ENCODE measurements at places on chromosomes 4 and X.

- DNase-seq, result no peak
Observed at GRCh38 chr4:169628579-169628978, 8.2 kb downstream of the CLCN3 start.

- no peak for DNase-seq
Observed at GRCh38 chrX:40852586-40852985, 117.2 kb upstream of the MED14 start.

DNA sequence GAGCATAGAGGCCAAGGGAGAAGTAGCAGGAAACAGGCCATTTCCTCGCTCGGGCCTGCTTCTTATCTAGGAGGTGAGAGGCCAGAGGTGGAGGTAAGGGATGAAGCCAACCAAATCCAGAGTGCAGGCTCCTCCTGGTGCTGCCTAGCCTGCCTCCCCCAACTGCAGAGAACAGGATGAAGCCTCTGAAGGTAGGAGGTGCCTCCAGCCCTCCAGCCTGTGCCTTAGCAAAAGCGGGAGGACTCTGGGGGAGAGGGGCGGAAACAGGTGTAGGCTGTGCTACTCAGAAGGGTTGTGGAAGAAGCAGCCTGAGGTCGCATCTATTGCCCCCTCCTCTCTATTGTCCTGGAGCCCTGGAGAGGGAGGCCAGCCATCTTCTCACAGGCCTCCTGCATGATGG lies 2.9 kb upstream of the MTM1 start:
- no peak for DNase-seq

DNA sequence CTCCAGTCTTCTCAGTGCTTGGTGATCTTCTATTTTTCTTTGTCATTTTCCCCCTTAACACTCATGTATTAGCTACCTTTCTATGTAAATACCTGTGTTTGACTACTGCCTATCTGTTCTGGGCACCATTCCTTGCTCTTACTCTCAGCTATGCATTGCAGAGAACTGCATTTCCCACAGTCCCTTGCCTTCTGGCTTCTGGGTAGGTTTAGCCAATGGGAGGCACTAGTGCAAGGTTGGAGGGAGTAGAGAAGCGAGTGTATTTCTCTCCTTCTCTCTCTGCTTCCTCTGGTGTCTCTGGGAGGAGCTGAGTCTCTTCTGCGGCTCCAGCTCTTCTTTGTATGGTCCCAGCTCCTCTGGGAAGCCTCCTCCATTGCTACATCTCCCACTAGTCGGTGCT lies 50.5 kb downstream of the CWH43 start:
- DNase-seq, result no peak

GRCh38 chr4:7513671-7514070 lies 78.9 kb upstream of the PSAPL1 start:
- no peak for DNase-seq

DNA sequence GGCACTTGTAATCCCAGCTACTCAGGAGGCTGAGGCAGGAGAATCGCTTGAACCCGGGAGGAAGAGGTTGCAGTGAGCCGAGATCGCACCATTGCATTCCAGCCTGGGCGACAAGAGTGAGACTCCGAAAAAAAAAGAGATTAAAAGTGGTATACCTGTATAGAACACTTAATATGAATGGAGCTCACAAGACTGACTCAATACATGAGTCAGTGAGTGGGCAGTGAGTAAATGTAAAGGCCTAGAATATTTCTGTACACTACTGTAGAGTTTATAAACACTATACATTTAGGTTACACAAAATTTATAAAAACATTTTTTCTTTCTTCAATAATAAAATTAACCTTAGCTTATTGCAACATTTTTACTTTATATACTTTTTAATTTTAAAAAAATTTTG lies 93.8 kb downstream of the CENPC start:
- no peak for DNase-seq

DNA sequence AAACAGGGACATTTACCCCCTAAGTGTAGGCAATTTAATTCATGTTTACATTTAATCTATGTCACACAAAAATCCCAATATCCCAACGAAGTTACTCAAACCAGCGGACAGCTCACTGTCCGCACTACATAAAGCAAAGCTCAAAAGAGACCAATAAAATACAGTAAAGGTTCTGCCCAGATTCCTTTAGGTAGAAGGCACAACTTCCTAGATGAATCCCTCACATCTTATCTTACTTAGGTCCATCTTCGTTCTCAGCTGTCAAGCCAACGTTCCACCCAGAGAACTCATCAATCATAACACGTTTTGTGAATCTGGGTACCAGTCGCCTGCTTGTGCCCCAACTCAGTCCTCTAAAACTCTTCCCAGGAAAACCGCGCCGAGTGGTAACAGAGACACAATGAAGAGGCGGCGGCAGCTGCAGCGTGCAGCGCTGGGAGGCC lies 1.7 kb downstream of the HNRNPDL start:
- DNase-seq, result no peak

- no peak for DNase-seq
Observed at GRCh38 chr4:39125600-39125985, 56.7 kb upstream of the WDR19 start.

GRCh38 chr4:188930822-188931221 lies 791.6 kb downstream of the TRIML1 start:
- DNase-seq, result no peak

DNA sequence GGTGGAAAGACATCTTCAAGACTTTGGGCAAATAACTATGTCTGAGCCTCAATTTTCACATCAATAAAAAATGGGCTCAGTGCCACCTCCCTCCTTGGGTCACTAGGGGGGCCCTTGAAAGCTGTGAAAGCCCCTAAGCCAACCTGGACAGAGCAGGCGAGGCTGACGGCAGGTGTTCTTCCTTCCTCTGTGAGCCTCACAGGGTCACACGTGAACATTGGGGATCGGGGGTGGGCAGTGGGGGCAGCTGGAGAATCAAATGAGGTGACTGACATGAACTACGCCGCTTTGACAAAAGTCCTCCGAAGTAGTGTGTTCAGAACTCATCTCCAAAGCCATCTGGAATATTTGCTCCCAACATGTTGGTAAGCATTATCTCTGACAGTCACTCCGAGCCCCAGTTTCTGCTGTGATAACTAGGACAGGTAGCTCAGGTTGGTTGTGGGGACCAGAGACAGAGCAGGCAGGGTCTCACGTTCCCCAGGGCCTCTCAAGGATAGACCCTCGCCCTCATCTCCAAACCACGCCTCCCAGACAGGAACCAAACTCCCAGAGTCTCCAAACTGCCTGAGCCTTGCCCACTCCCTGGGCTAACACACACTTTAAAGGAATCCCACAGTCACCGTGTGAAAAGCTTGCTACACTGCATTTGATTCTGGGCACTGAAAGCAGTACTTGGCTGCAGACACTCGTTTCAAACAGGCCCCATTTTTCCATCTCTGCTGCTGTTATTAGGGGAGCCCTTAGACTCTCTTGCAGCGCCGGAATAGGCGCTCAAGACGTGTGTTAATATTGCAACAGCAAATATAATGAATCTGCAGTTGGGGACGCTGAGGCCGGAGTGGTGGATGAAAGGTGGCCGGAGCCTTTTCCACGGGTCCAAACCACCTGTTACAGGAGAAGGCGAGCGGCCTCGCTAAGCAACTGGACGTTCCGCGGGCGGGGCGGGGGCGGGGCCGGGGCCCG lies 717 bp upstream of the WFS1 start:
- DNase-seq, result no peak

DNA sequence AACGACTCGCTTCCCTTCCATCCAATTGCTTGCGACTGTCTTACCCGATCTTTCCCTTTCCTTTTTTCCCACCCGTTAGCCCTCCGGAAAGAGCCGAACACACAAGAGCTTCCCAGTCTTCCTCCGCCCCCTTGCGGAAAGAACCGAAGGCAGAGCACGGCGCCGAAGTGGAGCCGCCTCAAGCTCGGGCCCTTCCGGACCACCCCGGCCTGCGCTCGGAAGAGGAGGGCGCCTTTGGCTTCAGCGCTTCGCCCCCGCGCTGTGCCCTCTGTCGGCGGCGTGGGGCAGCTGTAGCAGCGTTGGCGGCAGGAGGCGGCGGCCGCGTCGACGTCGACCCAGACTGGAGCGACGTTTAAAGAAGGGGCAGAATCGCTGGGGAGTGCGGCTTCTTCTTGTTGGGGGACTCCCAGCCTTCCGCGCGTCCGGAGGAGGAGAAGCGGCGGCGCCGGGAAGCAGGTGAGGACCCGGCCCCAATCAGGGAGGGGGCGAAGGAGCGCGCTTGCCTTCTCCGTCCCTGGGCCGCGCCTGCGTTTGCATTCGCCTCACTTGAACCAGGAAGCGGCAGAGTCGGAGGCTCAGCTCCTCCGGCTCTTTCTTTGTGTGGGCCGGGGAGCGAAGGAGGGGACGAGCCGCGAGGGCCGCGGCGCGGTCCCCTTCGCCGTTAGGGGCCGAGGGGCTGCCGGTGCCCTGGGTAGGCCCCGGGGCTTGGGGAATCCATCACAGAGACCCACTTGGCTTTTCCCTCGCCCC lies at the start of gene ZBTB33:
ZBTB33 (plus strand) TSS at position 291 of the 750 bp plus-strand sequence. CDS start 2,604 bp downstream, outside the sequence.
- peak; percentile 68 for DNase-seq

GRCh38 chr4:2428496-2429213 lies 9.9 kb downstream of the CFAP99 start:
- DNase-seq, result no peak

DNA sequence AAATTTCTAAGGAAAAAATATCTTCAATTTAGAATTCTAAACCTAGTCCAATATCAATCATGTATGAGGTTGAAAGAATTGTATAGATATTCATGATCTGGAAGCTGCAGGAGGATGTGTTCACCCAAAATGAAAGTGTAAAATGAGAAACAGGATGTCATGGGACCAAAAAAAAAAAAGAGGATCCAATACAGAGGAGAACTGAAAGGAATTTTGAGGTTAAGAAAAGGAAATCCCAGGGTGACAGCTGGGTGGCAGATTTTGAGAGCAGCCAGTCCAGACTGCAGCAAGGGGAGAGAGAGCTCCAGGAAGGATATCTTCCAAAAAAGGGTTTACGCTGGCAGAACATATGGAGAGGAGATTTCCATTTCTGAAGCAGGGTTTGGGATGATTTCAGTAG lies 38.9 kb downstream of the TLR10 start:
- DNase-seq, result no peak

DNA sequence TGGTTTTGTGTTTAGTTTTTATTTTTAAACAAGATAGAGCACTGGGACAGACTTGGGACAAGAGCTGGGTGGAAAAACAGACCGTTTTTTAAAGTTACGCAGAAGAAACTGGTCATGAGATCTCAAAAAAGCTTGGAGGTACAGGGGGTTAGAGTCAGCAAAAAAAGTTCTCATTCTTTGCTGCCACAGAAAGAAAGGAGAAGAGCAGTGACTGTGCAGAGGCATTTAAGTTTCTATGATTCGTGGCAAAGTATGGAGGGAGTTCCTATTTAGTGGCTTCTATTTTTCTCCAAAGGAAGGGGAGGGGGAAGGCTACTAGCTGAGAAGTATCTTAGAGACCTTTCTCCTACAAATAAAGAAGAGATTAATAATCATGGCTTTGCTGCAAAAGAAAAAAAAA lies 68.3 kb downstream of the MANBA start:
- DNase-seq, result no peak

GRCh38 chrX:17859609-17860178 lies 1.4 kb downstream of the RAI2 start:
- DNase-seq, result no peak

- no peak for DNase-seq
Observed at GRCh38 chr4:165359506-165359905, 19.3 kb upstream of the CPE start.

GRCh38 chrX:7934026-7934425 lies 6.8 kb upstream of the PNPLA4 start:
- no peak for DNase-seq

All from stimulated activated CD4-positive, alpha-beta T cell treated with anti-CD3 and anti-CD28 coated beads, TNF-alpha, amount 100 ng/mL, for 24 hours (primary cell).